Fibroblast of mammary gland (primary cell): ENCODE measurements at places on chromosomes 5 and 9.

GRCh38 chr5:93348231-93348630, 232.8 kb downstream of the NR2F1-AS1 start:
- DNase-seq = no peak

DNA sequence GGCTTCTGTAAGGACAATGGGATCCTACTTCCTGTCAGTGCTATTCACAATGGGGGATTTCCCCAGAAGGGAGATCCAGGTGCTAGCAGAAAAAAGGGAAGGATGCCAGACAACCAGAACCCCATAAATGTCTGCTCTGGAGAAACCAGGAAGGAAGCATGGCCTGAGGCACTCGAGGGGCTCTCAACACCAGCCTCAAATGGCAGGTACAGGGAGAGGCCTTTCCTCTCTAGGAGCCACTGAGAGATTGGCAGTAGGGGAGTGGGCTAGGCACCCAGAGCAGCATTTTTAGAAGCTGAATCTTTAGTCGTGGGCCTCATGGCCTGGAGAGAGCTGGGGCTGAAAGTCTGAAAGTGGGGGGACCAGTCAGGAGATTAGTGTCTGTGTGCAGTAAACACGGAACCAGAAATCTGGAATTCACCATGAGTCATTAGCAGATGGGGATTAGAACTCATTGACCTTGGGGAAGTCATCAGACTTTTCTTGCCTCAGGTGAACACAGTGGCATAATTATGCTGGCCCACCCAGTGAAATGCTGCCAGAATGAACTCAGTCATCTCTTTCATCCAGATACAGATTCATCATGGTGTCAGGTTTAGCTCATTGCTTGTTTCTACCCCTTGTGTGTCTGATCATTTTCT, 28.3 kb downstream of the ARHGEF28 start:
- peak; percentile 61 for DNase-seq

GRCh38 chr9:7180247-7180646, 422.5 kb downstream of the KDM4C start:
- no peak for DNase-seq

DNA sequence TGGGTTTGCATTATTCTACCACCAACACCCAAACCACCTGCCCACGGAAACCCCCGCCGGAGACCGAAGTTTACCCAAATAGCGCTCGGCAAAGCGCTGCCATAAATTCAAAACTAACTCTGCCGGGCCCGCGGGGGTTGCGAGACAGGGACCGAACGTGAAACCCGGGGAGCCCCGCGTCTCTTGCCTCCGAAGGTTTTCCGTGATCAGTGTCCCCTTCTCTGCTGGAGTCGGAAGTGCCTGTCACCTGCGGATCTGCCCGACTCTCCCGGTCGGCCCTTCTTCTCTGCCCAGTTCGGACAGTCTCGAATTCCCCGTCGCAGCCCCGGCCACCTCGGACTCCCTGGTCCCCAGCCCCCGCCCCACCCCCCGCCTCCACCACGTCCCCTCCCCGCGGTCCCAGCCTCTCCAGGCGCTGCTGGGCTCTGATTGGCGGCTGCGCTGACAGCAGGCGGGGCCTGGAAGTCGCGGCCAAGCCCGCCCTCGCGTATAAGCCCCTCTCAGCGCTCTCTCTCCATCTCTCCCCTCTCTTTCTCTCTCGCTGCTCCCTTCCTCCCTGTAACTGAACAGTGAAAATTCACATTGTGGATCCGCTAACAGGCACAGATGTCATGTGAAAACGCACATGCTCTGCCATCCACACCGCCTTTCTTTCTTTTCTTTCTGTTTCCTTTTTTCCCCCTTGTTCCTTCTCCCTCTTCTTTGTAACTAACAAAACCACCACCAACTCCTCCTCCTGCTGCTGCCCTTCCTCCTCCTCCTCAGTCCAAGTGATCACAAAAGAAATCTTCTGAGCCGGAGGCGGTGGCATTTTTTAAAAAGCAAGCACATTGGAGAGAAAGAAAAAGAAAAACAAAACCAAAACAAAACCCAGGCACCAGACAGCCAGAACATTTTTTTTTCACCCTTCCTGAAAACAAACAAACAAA, at the start of gene RORB:
Gene RORB, plus strand, starts transcription at position 517 of the 929 bp plus-strand sequence. CDS start 642 bp downstream, outside the sequence.
- DNase-seq = peak; percentile 38

GRCh38 chr9:6757132-6757455, 679 bp upstream of the KDM4C start:
- DNase-seq = peak; percentile 84

- no peak for DNase-seq
Observed at GRCh38 chr5:18802336-18802735, 1168.1 kb downstream of the TAF11L14 start.

GRCh38 chr5:38527475-38527874, 29.0 kb downstream of the LIFR start:
- no peak for DNase-seq

- no peak for DNase-seq
Observed at GRCh38 chr5:120007598-120007997, 378.2 kb downstream of the FAM170A start.

DNA sequence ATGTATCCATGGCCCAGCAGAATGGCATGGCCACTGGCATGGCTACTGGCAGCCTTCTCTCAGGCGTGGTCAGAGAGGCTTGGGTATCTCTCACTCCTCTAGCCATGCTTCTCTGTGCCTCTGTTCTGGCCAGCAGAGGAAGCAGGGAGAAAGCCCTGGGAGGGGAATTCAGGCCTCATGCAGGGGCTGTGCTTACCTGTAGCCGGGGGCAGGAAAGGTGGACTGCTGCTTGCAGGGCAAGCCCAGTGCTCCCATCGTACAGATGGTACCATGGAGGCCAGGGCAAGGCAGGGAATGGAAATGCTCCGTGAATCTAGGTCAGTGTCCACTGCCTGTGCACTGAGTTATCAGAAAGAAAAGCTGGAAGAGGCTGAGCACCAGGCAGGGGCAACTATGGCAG, 2.7 kb downstream of the OR13J1 start:
- no peak for DNase-seq

DNA sequence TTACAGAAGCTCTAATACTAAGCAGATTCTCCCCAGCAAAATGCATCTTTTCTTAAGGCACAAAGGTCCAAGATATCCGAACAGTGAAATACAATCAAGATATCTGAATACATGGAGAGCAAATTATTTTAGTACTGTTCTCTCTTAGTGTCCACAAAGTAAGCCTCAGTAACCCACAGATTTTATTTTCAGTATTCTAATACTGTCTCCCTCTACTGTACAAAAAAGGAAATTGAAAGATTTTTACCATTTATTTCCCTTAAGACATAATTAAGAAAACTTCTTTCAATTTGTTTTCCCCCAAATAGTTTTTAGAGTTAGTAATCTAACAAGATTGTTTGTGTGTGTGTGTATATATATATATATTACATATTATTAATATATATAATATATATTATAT, 24.7 kb upstream of the NOL6 start:
- DNase-seq = no peak

DNA sequence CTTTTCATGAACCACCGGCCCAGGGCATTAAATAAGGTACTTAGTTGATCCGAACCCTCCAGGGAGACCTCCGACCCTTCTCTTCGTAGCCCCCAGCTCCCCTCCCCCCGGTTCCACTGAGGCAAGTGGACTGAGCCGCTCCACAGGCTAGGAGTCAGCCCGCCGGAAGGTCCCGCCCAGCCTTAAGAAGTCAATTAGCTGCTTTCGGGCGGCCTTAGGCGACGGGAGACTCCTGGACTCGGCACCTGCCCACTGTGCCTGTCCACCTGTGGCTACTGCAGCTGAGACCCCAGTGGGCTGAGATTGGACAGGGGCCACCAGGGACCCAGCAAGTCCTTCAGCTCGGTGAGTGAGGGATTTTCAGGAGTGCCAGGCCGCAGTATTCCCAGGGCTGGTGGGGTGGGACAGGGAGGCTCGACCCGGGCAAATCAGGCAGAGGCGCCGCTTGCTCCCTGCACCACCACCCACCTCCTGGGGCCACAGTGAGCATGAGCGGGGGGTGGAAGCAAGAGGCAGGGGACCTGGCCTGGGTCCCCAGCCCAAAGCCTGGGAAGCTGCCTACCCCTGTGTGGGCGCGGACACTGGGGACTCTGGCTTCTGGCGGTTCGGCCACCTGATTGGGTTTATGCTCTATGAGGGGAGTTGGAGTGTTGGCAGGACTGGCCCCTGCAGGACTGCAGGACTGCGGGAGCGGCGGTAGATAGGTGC, 39.6 kb upstream of the SPATA31E1 start:
- no peak for DNase-seq

- DNase-seq = no peak
Observed at GRCh38 chr5:634191-634590, 22.1 kb downstream of the CEP72 start.

- no peak for DNase-seq
Observed at GRCh38 chr5:150661821-150662596, 958 bp downstream of the MYOZ3 start.

GRCh38 chr5:168447808-168448207, 38.5 kb upstream of the RARS1 start:
- no peak for DNase-seq

- DNase-seq = no peak
Observed at GRCh38 chr9:23743036-23743435, 83.0 kb downstream of the ELAVL2 start.

DNA sequence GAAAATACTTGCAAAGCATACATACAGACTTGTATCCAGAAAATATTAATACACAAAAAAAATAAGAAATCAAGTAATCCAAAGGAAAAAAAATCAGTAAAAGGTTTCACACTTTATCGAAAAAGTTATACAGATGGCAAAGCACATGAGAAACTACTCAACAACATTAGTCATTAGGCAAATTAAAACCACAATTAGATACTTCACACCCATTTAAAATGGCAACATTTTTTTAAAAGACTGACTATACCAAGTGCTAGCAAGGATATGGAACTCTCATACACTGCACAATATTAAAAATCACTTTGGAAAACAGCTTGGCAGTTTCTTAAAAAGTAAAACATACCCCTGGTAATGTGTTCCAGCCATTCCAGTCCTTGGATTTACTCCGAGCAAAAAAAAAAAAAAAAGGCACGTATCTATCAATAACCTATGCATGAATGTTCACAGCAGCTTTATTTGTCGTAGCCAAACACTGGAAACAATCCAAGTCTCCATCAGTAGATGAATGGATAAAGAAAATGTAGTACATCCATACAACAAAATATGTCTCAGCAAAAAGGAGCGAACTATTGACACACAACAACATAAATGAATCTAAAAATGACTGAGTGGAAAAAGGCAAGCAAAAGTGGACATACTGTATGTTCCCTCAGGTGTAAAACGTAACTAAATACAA, 66.0 kb downstream of the GNAQ start:
- no peak for DNase-seq

DNA sequence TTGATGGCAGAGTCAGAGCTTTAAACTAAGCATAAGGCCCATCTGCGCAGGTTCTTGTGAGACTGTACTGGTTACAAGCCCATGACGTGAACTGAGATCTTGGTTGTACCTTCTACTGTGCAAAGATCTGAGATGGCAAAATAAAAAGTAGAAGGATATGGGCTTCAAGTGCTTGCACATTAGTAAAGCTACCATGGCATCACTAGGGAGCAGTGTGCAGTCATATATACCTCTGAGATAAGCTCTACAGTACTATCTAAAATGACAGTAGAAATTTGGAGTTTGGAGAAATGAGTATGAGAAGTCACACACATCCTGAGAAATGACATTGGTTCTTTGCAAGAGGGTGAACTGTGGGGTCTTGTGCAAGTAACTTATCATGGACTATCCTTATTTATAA, 408.2 kb upstream of the PRR16 start:
- DNase-seq = peak; percentile 79

DNA sequence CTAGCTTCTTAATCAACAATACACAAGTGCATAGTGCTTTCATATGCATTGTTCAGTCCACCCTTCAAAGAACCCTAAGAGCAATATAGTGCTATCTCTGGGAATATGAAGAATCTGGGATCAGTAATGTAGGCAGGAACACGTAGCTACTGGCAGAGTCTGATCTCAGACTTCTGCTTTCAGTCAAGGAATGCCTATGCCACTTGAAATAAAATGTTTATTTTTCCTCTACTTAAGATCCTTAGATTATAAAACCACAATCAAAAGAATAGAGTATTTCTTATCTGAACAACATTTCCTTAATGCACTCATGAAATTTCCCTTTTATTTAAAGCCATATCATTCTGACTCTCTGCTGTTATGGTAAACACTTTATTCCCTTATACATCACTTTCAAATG, 1407.8 kb upstream of the C9orf72 start:
- DNase-seq = no peak

- DNase-seq = no peak
Observed at GRCh38 chr9:20783057-20784038, 99.3 kb downstream of the FOCAD start.

- DNase-seq = peak; percentile 40
Observed at GRCh38 chr5:111853748-111854147, 96.8 kb upstream of the NREP start.

DNA sequence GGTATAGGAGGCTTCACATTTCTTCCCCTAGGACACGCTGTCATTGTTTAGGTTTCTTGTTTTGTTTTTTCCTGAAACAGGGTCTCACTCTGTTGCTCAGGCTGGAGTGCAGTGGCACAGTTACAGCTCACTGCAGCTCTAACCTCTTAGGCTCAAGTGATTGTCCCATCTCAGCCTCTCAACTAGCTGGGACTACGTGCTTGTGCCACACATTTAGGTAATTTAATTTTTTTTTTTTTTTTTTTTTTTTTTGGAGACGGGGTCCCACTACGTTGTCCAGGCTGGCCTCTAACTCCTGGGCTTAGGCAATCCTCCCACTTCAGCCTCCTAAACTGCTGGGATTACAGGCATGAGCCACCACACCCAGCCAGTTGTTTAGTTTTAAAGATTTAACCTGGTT, 66.2 kb downstream of the EXOSC2 start:
- DNase-seq = no peak

- DNase-seq = peak; percentile 32
Observed at GRCh38 chr5:141969783-141970771, 1.2 kb downstream of the RNF14 start.

- DNase-seq = no peak
Observed at GRCh38 chr5:56111404-56111781, 116.6 kb upstream of the IL6ST start.

DNA sequence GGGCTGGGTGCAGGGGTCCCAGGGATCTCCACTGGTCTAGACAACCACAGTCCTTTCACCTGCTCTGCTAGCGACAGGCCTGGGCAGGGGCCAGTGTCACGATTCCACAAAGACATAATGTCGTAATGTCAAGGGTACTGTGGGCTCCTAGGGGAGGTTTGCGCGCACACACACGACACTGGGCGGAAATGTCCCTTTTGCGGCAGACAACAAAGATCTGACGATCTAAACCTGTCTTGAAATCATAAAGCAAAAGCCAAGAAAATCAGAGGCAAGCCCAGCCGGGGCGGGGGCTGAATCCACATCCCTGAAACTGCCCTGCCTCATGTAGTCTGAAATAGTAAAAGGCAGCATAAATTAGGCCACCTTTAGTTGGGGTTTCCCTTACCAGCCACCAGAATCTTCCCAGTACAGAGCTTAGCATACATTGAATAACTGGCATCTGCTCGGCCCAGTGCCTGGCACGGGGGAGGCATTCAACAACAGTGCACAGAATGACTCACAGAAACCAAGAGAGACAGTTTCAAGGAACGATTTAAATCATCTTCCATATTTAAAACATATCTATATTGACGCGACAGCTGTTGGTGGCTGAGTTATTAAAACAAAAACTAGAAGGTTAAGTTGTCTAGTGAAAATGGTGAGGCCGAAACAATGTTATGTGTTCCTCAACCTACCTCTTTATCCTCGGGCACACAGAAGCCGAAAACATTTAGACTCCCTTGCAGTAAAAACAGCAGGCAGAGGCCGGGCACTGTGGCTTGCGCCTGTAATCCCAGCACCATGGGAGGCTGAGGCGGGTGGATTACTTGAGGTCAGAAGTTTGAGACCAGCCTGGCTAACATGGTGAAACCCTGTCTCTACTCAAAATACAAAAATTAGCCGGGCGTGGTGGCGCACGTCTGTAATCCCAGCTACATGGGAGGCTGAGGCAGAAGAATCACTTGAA, 151.0 kb downstream of the MYO10 start:
- no peak for DNase-seq
